ENCODE measurements at places on chromosomes 2 and 18. TPM values are rescaled to one million over a fixed set of nuclear protein-coding genes. Genes with fewer than 3 reads are reported as not detected.
A peak's percentile ranks its signal among the peaks of the same experiment; 100 is the strongest.

GRCh38 chr2:159457589-159457988 lies 158.8 kb downstream of the BAZ2B start:
- H3K27me3 ChIP-seq: no peaks in the 10 kb centered on the region
- H3K27ac ChIP-seq: peak overlapping the region; percentile 37
- no peak overlapping the region for H3K4me3 ChIP-seq
- no peak for DNase-seq
- H3K36me3 ChIP-seq: no peaks in the 10 kb centered on the region

DNA sequence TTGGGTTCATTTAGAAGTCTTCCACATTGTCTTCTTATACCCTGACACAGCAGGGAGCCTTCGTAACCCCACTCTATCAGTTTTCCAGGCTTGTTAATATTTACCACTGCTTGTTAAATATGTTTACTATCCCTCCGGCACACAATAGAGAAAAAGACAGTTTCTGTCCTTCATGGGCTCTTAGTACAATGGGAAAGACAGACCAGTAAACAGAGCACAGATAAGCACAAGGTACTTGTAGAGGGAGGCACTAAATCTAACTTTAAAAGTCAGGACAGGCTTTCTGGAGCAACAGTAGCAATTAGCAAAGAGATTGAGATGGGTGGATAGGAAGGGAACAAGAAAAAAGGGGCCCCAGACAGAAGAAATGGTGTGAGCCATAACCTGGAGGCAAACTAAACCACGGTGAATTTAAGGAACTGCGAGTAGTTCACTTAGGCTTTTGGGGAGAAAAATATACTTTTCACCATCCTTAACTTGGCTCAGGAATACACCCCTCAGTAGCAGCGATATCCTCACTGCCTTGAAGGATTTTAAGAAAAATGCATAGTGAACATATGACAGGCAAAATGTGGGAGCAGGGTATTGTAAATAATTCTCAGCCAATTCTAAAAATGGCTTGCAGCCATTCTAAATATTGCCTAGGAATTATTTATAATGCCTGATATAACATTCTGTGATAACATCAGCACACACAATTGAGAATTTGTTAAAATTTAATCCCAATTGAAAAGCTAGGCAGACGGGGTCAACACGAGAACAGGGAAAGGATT lies 383.7 kb downstream of the CDH2 start:
- no peaks in the 10 kb centered on the region for H3K4me1 ChIP-seq
- H3K36me3 ChIP-seq: no peaks in the 10 kb centered on the region
- no peak for DNase-seq
- H3K27me3 ChIP-seq: no peaks in the 10 kb centered on the region
- no peak overlapping the region for H3K27ac ChIP-seq

GRCh38 chr2:49988816-49989215 lies 834.5 kb upstream of the FSHR start:
- no peak overlapping the region for H3K4me3 ChIP-seq
- no peaks in the 10 kb centered on the region for H3K4me1 ChIP-seq
- no peaks in the 10 kb centered on the region for H3K27me3 ChIP-seq
- DNase-seq: no peak

- no peak overlapping the region for H3K4me3 ChIP-seq
- peaks cover 11% of the 10 kb centered on the region for H3K4me1 ChIP-seq
- H3K27ac ChIP-seq: no peak overlapping the region
- no peaks in the 10 kb centered on the region for H3K27me3 ChIP-seq
- H3K36me3 ChIP-seq: no peaks in the 10 kb centered on the region
Measured at GRCh38 chr2:169039702-169040101, 8.6 kb upstream of the ABCB11 start.

DNA sequence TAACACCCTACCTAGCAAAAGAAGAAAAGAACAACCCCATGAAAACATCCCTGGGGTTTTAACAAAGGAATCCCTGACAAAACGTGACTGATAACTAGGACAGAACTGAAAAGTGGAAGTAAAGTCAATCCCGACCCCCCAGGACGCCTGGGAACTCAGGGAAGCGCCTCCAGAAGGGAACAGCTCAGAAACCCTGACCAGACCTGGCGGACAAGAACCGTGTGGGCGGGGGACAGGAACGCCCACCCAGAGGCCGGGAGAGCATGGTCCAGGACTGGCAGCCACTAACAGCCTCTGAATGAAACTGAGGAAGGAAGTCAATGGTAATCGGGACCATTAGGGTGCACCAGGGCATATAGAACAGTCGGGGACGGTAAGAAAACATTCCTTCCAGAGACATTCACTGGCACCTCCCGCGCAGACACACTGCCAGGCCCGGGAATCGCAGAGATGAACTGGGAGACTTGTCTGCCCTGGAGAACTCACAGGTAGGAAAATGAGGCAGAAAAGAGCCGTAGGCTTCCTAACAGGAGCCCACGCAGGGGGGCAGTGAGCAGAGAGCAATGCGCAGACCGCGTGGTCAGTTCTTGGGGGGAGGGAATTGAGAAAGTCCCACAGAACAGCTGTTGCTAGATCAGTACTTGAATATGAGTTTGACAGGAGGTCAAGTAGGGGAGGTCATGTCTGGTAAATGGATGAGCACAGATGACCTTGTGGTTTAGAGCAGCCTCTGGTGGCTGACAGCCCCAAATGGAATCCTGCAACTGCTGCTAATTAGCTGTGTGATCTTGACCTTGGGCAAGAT lies 1.3 kb upstream of the TBC1D8 start:
- H3K36me3 ChIP-seq: no peaks in the 10 kb centered on the region
- H3K27ac ChIP-seq: peak overlapping the region; percentile 82
- peaks cover 11% of the 10 kb centered on the region for H3K4me1 ChIP-seq
- no peaks in the 10 kb centered on the region for H3K27me3 ChIP-seq
- DNase-seq: peak; percentile 66
- H3K4me3 ChIP-seq: peak overlapping the region; percentile 55

GRCh38 chr2:218607436-218608115 lies at the start of gene PLCD4:
Gene PLCD4, plus strand, starts transcription at chr2:218607899. Its CDS starts 7,841 bp downstream, at chr2:218615740.
- peak within 1 kb of the TSS; percentile 55 for H3K27ac ChIP-seq
- H3K27me3 ChIP-seq: no peaks in the 10 kb centered on the region
- no peaks in the 10 kb centered on the region for H3K4me1 ChIP-seq
- H3K36me3 ChIP-seq: no peaks in the 10 kb centered on the region

DNA sequence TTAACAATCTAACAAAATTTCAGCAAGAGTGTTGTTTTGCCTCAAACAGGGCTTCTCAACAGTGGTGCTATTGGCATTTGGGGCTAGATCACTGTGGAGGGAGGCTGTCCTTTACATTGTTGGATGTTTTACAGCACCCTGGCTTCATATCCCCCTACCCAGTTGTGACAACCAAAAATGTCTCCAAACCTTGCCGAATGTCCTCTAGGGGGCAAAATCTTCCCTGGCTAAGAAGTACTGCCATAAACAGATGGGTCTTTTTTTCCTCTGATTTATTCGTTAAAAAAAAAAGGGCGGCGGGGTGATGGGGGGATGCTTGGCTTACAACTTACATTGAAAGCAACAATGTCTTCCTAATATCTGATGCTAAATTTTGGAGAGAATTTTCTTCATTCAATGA lies 207.6 kb upstream of the CCDC150 start:
- no peaks in the 10 kb centered on the region for H3K27me3 ChIP-seq
- no peak for DNase-seq
- no peak overlapping the region for H3K4me3 ChIP-seq
- H3K27ac ChIP-seq: no peak overlapping the region

GRCh38 chr2:52710810-52711618 lies 1056.6 kb upstream of the CHAC2 start:
- H3K4me3 ChIP-seq: no peak overlapping the region
- H3K36me3 ChIP-seq: no peaks in the 10 kb centered on the region
- H3K4me1 ChIP-seq: no peaks in the 10 kb centered on the region

- H3K4me3 ChIP-seq: no peak overlapping the region
- H3K4me1 ChIP-seq: no peaks in the 10 kb centered on the region
- no peak for DNase-seq
- no peaks in the 10 kb centered on the region for H3K36me3 ChIP-seq
- peaks cover 3% of the 10 kb centered on the region for H3K27me3 ChIP-seq
- H3K27ac ChIP-seq: no peak overlapping the region
Measured at GRCh38 chr2:147068071-147068470, 776.8 kb upstream of the ACVR2A start.

- H3K4me3 ChIP-seq: no peak overlapping the region
Measured at GRCh38 chr18:532018-532417, 31.5 kb upstream of the COLEC12 start.

DNA sequence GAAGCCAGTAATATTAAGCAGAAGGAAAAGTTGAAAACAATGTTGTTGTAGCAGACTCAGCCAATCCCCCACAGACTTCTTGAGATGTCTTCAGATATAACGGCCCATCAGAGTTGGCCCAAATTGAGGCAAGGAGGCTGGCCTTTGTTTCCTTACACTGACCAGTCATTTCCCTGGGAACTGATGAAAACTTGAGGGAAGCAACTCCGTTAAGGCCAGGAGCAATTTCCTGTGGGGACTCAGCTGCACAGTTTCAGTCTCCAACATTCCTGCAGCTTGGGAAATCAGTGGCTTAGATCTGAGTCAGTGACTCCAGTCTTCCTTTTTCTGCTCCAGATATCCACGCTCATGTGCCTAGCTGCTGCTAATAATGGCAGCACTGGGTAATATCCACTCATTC lies 75.7 kb downstream of the FTCDNL1 start:
- no peaks in the 10 kb centered on the region for H3K27me3 ChIP-seq
- no peaks in the 10 kb centered on the region for H3K4me1 ChIP-seq
- no peaks in the 10 kb centered on the region for H3K36me3 ChIP-seq
- H3K4me3 ChIP-seq: no peak overlapping the region

DNA sequence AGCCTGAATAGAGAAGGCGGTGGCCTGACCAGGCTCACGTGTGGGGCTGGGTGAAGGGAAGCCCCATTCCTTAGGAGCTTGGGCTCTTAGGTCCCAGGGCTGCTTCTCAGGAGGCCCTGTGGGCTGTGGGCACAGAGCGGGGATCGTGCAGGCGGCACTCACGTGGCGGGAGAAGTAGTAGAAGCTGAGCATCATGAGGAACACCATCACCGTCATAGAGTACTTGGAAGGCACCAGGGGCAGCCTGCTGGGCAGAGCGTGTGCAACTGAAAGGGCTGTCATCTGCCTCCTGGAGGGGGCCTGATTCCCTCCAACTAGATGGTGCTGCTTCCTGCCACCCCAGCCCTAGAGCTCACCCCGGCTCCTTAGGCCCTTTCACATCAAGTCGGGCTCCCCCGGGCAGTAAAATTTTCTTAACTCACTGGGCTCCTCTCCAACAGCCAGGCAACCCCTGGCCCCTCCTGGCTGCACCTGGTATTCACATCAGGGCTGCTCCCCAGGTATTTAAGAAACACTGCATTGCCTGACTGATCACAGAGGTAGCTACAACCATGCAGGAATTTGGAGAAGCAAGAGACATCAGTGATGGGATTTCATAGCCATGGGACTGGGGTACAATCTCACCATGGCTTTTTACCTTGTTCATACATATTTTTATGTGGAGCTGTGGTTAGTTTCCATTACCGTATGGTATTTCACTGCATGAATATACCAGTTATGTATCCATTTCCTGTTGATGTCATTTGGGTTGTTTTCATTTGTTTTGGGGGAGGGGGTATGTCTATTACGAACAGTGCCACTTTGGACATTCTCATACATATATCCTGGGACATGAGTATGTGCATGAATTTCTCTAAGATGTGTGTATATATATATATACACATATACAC lies 32.9 kb downstream of the CENPO start:
- no peak for DNase-seq
- no peaks in the 10 kb centered on the region for H3K27me3 ChIP-seq
- no peak overlapping the region for H3K4me3 ChIP-seq
- peaks cover 5% of the 10 kb centered on the region for H3K4me1 ChIP-seq
- H3K27ac ChIP-seq: no peak overlapping the region

DNA sequence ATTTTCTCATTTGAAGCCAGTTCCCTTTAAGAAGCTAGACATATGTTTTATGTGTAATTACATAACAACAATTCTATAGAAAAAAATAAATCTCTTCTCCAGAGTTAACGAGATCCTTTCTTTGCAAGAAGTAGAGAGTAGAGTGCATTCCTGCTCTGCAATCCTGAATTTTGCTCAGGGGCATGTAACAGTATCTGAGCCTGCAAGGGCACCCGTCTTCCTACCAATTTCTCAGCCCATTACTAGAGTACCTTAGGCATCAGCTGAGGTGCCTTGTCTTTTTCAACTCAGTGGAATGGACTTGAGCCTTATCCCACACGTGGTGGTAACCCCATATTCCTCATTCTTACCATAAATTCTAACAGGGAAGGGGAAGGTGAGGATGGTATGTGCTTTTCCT lies 205.9 kb downstream of the IKZF2 start:
- DNase-seq: no peak
- no peaks in the 10 kb centered on the region for H3K27me3 ChIP-seq
- H3K4me1 ChIP-seq: peaks cover 6% of the 10 kb centered on the region
- H3K36me3 ChIP-seq: no peaks in the 10 kb centered on the region
- H3K27ac ChIP-seq: no peak overlapping the region

DNA sequence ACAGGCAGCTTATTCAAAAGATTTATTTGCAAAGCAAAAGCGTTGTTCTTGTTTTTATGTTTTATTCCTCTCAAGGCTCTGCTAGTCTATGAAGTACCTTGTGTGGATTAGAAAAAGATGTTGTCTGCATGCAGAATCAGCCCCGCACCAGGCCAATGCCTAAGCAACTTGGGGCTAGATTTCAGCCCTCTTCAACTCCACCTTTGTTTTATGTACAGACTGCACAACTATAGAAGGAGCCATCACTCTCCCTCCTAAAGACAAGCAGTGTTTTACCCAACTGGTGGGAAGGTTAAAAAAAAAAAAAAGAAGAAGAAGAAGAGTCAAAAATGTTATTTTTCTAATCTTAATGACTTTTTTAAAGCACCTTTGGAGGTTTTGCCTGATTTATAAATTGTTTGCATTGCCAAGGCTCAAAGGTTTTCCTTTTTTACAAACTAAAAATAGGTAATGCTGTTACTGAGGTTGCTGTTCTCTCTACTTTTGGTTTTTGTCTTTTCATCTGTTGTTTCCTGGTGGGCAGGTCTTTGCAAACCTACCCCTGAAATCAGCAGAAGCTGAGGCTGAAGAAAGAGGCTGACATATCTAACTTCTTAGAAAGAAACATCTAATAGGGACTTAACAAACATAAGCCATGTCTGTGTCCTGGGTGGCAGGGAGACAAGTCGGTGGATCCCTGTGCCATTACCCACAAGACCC lies 164.0 kb downstream of the SLC39A10 start:
- no peak overlapping the region for H3K27ac ChIP-seq
- DNase-seq: no peak
- H3K4me3 ChIP-seq: no peak overlapping the region
- H3K27me3 ChIP-seq: no peaks in the 10 kb centered on the region

DNA sequence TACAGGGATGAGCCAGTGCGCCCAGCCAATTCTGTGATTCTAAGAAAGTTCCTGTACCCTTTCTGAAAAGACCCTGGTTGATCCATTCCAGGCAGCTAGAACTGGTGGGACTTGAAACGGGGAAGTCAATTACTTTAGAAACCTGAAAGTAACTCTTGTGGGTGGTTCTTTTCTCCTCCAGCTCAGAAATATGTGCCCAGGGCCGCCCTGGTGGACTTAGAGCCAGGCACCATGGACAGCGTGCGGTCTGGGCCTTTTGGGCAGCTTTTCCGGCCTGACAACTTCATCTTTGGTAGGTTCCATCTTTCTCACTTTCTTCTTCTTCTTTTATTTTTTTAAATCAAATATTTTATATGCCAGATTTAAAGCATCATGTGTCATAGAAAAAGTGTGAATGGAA lies 2.7 kb downstream of the TUBB6 start:
- no peak overlapping the region for H3K4me3 ChIP-seq
- peak overlapping the region; percentile 99 for H3K27ac ChIP-seq
- peaks cover 41% of the 10 kb centered on the region for H3K27me3 ChIP-seq
- H3K4me1 ChIP-seq: peaks cover 4% of the 10 kb centered on the region
- no peak for DNase-seq

Gene RHOB
- total RNA-seq: 499 TPM

Gene CYTIP
- 4.9 TPM for total RNA-seq

Gene FBXO15
- total RNA-seq: not detected

Gene KCNK3
- 0.37 TPM for total RNA-seq

Gene PREB
- total RNA-seq: 53.2 TPM

Gene NETO1
- total RNA-seq: not detected

Gene TTN
- 27.7 TPM for total RNA-seq

Gene CDCA7
- 44.4 TPM for total RNA-seq

Gene TMEM247
- not detected for total RNA-seq

Gene CDKL4
- total RNA-seq: 0.79 TPM

Gene EFR3B
- 1.4 TPM for total RNA-seq

Gene ALLC
- not detected for total RNA-seq

All from transverse colon (tissue), 4 donors.